ENCODE measurements at places on chromosomes 5 and 9.

- DNase-seq, result no peak
Observed at GRCh38 chr5:57831932-57832331, 349.3 kb upstream of the ACTBL2 start.

GRCh38 chr5:11564706-11565105, 339.5 kb downstream of the CTNND2 start:
- no peak for DNase-seq

GRCh38 chr9:107704774-107705173, 215.2 kb upstream of the KLF4 start:
- DNase-seq, result no peak

- no peak for DNase-seq
Observed at GRCh38 chr5:67221487-67222242, 25.1 kb upstream of the CD180 start.

DNA sequence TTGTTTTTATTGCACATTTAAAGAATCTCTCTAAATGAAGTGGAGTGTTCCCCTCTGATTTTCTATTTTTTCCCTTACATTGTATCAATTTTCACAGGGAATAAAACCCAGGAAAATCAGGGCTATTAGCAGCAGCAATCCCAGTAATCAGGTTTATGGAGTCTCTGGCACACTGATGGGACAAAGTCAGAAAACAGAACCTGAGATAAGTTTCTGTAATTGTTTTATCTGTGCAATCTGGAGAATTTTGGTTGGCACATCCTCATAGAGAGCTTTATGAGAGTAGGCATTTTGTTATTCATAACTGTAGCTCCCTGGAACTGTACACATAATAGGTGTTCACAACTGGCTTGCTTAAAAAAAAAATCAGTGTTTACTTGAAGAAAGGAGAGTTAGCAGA, 96.9 kb upstream of the IL6ST start:
- DNase-seq, result no peak

DNA sequence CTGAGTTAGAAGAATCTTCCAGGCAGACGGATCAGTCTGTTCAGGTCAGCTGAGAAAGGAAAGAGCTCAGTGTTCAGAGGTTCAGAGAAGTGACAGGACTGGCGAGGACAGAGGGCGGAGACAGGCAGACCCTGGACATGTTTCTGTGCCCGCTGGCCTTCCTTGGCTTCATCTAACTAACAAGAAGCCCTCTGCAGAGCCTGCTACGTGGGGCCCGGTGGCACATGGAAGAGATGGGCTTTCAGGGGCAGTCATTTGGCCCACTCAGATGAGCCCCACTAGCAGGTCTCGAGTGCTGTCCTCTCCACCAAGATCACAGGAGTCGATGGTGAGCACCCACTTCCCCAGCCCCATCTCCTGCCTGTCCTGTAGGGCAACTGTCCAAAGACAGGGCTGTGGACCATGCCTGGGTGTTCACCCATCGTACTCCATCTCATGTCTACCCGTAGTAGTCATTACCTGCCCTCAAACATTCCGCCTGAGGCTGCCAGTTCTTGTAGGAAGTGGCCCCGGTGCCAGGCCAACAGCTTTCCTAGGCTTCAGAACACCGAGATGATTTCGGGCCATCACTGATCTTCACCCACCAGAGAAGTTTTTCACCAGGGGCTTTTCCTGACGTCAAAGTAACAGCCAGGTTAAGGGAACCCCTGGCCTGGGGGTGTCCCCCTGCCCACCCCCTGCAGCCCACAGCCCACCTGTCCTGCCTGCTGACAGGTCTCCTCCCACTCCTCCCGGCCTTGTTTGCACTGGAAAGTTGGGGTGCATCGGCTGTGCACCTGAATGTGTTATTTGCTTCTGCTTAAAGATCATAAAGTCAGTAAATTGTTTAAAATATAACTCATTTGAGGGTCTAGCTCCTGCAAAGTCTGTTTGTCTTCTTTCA, 14.0 kb downstream of the IRX2 start:
- DNase-seq, result no peak

All from AG09309 (cell line).